Lung microvascular endothelial cell (primary cell): ENCODE measurements at places on chromosomes 12 and 14.

DNA sequence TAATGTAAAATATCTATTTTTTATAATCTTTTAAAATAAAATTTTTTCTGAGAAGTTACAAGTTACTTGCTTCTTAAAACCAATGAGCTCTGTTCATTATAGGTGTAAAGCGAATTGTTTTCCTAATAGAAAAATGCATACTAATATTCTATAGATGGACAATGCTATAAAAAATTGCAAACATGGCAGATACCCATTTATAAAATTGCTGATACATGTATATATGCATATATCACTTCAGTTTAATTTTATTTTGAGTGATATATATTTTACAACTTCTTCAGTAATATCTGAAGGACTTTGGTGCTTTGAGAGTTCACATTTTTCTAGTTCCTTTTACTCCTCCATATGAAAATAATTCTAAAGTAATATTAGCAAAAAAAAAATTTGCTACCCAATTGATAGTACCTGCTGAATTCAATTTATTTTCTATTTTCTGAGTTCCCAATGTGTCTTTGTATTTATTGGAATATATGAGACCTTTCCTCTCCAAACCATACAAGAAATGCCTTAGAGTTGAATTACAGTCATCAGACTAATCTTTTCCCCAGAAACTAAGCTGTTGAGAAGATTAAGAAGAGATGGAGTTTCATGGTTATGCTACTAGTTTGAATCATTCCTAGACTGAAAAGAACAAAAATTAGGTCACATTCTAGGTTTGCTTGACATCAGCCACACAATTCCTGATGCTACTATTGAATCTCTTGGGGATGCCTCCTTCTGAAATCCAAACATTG, 1937.5 kb upstream of the SEL1L start:
- no peak for DNase-seq

GRCh38 chr12:16282978-16283377, 5.5 kb upstream of the SLC15A5 start:
- no peak for DNase-seq

GRCh38 chr12:62834971-62835547, 99.9 kb downstream of the PPM1H start:
- peak; percentile 56 for DNase-seq

DNA sequence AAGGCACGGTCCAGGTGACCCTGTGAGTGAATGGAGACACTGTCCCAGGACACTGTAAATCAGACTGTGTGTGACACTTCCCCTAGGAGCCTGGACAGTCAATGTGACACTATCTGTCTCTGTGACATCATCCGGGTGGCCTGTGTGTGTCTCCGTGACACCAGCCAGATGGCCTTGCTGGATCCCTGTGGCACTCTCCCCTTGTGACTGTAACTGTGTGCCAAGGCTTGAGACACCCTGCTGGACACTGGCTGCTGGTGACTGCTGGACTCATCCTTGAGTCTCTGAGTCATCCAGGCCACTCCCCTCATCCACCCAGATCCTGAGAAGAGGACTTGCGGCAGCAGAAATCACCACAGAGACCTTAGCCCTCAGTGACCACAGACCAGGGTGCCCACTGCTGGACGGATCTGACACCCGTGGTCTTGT, 51.6 kb downstream of the MVK start:
- DNase-seq = no peak

- peak; percentile 91 for DNase-seq
These were observed 23.1 kb downstream of the LLPH start for GRCh38 chr12:66107451-66107915.

- no peak for DNase-seq
These were observed 284.9 kb downstream of the LRFN5 start for GRCh38 chr14:41891624-41892023.
